ENCODE measurements at places on chromosomes 4 and X.

- no peak for DNase-seq
Measured at GRCh38 chrX:118513120-118513898, 17.7 kb downstream of the DOCK11 start.

DNA sequence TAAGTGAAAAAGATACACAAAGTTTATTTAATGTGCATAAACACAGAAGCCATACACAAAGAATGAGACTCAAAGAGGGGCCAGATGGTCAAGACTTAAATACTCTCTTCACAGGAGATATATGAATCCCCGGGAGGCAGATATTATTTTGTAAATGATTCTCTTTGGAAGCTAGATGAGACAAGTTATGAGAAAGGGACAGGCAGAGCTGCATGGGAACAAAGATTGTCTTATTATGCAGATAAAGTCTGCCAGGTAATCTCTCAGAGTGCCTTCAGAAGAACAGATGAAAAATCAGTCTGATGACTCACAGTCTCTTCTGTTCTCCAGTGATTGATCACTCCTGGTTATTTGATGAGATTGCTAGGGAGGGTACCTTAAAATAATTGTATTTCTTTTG is 89.0 kb downstream of the NAF1 start:
- no peak for DNase-seq

DNA sequence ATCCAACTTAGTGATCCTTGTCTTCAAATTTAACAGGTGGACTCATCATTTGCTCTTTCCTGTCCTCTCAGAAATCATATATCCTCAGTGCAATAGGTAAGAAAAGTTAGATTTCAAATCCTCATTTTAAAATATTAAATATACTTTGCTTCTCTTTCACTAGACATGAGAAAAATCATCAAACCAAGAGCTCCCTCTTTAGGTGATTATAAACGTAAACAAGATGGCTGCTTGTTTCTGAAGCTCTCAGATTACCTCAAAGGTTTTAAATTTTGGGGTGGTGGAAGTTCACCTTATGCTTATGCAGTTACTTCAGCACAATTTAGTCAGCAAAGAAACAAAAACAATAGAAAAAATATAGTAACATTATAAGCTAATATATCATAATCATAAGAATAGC is 27.3 kb downstream of the CSN3 start:
- peak; percentile 1 for DNase-seq

DNA sequence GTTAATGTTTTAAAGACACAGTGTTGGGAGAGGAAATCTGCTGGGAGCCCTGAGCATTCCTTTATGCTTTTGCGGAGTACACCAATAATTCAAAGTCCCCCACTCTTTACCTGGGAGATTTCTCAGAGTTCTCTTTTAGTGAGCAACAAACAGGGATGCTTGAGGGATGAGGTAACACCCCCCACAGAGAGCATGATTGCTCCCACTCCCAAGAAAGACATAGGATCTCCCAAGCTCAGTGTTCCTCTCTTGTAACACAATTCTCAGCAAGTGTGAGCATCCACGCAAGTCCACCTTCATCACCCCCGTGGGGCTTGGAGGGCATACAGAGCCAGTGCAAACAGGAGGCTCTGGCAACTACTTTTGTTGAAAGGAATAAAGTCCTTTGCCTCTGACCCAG is 36.1 kb downstream of the GSPT2 start:
- DNase-seq: no peak

GRCh38 chr4:95188701-95189370 is 359.9 kb downstream of the UNC5C start:
- DNase-seq: no peak

GRCh38 chrX:40145923-40146261 is 48.1 kb upstream of the BCOR start:
- DNase-seq: no peak

DNA sequence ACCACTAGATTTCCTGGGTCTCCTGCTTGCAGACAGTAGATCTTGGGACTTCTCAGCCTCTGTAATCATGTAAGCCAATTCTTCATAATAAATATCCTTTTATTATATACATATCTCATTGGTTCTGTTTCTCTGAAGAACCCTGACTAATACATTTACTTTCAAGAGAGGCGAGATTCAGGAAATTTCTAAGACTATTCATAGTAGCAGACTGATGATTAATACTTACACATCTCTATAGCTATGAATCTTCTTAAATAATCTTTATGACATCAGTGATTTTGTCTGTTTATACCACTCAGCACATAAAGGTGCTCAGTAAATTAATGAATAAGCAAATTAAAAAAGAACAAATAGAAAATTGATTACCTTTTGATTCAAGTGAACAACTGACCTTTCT is 682.3 kb upstream of the GRID2 start:
- DNase-seq: no peak

DNA sequence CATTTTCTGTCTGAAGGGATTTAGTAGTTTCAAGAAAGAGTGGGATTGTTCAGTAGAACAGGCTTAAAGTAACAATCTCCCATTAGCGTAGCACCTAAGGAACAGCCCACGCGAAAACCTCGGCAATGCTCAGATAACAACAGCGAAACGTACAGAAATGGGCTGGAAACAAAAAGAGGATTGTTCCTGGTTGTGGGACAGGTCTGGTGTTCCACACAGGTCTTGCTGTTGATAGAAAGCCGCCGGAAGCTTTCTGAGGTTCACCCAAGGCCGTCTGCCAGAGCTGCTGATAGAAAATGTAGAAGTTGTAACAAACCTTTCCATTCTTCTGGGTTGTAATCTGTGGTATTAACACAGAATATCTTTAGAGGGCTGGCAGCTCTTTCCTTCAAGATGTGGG is 69.4 kb upstream of the CLCN4 start:
- DNase-seq: no peak

- DNase-seq: no peak
Measured at GRCh38 chr4:106615961-106616360, 247.4 kb upstream of the GIMD1 start.

- DNase-seq: no peak
Measured at GRCh38 chr4:100913685-100914084, 395.9 kb upstream of the EMCN start.

DNA sequence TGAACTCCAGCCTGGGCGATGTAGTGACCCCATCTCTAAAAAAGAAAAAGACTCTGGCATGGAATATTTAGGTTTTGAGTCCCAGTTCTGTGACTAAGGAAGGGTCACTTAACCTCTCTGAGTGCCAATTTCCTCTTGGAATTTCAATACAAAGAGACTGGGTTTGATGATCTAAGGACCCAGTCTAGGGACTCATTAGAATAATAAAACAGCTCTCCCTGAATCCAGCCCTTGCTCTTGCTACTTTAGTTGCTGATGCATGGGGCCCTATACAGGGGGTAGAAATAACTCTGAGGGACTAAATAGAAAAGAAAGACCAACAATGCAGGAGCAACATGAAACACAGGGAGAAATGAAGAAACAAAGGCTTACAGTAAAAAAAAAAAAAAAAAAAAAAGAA is 12.6 kb downstream of the C4orf54 start:
- DNase-seq: no peak

DNA sequence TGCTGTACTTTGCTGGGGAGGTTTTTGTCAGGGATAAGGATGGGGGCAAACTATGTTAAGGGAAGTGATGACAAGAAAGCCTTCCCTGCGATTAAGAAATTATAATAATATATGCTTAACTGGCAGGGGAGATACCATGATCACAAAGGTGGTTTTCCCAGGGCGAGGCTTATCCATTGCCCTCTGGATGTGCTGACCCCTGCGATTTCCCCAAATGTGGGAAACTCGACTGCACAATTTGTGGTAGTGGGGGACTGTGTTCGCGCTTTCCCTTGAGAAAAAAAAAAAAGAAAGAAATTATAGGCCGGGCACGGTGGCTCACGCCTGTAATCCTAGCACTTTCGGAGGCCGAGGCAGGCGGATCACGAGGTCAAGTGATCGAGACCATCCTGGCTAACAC is 24.5 kb downstream of the SLC25A43 start:
- DNase-seq: no peak

DNA sequence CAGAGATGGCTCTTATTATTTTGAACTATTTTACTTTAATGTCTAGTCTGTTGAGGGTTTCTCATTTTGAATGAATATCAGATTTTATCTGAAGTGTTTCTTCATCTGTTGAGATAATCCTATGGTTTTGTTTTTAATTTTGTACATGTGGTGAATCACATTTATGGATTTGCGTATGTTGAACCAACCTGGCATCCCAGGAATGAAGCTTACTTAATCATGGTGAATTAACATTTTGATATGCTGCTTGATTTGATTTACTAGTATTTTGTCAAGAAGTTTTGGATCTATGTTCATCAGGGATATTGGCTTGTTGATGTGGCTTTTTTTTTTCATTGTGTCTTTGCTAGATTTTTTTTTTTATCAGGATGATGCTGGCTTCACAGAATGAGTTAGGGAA is 2390.9 kb downstream of the PCDH7 start:
- DNase-seq: no peak

DNA sequence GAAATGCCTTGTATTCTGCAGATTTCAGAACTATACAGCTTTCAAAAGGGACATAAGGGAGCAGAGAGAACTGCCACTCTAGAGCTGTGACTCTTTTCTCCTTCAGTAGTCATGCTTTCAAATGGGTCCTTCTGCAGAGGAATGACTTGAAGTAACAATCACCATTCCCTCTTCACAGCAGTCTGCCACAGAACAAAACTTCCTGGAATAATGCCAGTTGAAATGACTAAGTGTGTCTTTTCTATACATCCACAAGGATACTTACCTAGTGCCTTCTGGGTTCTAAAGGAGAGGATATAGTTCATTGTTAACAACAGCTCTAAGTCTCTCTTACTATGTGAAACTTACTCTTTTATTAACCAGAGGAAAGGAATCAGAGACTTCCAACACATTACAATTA is 515.4 kb upstream of the ATOH1 start:
- DNase-seq: no peak

DNA sequence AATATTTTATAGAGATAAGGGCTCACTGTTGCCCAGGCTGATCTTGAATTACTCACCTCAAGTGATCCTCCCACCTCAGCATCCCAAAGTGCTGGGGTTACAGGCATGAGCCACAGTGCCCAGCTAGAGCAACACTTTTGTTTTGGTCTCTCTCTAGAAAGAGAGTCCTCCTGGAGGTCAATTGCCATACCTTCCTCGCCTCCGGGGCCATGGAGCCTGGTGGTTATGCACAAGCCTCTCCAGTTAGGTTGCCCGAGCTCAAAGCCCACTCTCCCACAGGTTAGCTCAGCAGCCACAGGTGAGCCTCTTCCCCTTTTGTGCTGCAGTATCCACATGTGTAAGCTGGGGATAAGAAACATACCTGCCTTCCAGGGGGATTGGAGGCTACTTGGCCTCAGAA is 24.2 kb upstream of the MAN2B2 start:
- DNase-seq: no peak

- no peak for DNase-seq
Measured at GRCh38 chr4:76060506-76060905, 14.0 kb upstream of the ART3 start.

DNA sequence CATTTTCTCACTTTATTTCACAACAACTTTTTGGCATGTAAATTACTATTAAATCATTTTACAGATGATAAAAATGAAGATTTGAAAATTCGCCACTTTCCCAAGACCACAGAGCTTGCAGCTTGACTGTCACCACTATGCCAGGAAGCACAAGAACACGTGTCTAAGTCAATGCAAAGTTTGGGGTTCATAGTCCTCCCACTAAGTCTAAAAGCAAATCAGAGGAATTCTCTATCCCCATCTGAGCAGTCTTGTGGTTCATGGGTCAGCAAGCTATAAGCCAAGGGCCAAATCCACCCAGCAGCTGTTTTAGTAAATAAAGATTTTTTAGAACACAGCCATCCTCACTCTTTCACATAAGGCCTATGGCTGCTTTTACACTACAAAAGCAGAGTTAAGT is 833.3 kb upstream of the INTU start:
- no peak for DNase-seq

GRCh38 chr4:119315036-119315435 is 6.9 kb downstream of the FABP2 start:
- DNase-seq: no peak

DNA sequence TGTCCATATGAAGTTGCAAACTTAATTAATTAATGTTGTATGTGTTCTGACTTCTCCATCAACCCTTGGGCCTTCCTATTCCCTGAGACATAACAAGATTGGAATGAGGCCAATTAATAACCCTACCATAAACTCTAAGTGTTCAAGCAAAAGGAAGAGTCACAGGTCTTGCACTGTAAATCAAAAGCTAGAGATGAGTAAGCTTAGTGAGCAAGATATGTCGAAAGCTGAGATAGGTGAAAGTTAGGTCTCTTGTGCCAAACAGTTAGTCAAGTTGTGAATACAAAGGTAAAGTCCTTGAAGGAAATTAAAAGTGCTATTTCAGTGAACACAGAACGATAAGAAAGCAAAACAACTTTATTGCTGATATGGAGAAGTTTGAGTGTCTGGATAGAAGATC is 58.2 kb upstream of the GPRIN3 start:
- DNase-seq: no peak

- no peak for DNase-seq
Measured at GRCh38 chrX:48834383-48834709, 1.1 kb downstream of the PCSK1N start.

GRCh38 chr4:148776941-148777340 is 334.7 kb upstream of the NR3C2 start:
- no peak for DNase-seq

DNA sequence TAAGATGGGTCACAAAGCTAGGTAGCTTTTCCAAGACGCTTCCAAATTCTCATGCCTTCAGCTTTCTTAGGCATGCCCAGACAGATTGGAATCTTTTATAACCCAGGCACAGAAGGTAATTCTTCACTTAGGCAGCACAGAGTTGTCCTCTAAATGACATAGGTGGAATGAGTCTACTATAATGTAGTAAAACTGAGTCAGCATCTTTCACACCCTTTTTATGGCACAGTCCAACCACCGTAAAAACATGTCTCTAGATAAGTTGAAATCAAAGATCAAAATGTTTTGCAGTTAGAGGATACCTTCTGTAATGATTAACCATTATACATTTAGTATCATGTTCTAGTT is 128.4 kb upstream of the FAT1 start:
- no peak for DNase-seq

DNA sequence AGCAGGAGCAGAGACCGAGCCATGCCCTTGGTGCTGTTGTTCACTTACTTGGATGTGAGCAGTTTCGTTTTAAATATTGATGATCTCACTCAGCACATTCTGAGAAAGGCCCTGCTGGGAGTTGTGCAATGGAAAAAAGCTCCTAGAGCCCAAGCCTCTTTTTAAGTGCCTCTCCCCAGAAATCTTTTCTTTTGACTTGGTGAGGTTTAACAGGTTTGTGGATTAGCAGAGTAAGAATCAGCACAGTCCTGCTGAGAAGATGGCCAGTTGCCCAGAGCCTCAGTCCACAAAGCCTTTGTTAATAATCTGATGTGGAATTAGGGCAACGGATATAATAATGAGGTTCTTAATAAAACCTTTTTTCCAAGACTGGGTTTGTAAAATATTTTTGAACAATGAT is 157.5 kb upstream of the ATP6AP2 start:
- DNase-seq: no peak

DNA sequence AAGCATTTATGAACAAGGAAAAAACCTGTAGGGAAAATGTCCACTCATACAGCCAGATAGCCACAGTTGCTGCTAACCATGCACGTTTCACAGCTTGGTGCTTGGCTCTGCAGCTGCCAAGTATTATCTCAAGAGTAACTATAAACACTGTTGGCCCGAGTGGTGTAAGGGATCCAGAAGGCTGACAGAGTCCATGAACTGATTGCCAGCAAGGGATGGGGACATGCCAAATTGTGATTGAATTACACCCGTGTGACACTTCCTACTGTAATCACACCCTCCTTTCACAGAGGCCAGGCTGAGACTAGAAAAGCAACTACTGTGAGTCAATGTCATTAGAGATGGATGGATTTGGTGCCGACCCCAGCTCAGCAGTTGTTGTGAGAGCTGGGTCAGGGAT is 223.9 kb upstream of the ANKRD50 start:
- DNase-seq: peak; percentile 79

GRCh38 chr4:126748736-126749135 is 884.0 kb upstream of the INTU start:
- no peak for DNase-seq

Measured in NCI-H1694 (cell line).